ENCODE measurements at places on chromosomes 4 and X. TPM values are rescaled to one million over a fixed set of nuclear protein-coding genes. Genes with fewer than 3 reads are reported as not detected.

MAGEA3 gene
- not detected for polyA plus RNA-seq

GRCh38 chr4:86493460-86493859, 100.7 kb upstream of the PTPN13 start:
- DNase-seq, result peak; percentile 5

DNA sequence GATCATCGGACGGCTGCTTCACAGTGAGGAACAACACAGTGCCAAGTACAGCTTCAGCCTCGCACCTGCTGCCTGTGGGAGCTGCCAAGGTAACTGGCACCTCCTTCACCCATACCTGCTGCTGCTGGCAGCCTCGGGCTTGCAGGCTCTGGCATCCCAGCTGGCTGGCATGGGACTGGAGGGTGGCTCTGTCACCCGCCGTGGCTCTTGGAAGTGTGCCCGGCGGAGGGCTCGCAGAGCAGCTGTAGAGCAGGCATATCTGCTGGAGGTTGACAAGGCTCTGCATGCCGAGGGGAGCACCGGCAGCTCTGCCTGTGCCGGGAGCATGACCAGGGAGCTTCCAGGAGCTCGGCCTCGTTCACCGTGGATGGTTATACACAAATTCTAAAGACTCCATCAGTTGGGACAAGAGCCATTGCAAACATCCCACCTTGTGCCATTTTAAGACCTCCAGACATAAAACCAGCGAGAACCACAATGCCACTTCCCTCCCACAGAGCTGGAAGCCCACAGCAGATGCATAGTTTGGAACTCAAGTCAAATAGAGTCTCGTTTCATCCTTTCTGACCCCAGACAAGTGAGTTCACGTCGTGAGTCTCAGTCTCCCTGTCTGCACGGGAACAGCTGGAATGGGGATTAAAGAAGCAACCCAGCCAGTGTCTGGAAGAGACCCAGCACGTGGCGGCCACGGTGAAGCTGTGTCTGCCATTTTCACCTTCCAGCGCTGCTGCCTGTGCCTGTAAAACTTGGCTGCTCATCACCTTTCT, 84.3 kb upstream of the PSAPL1 start:
- no peak for DNase-seq

GRCh38 chrX:13598877-13599276, 29.5 kb downstream of the EGFL6 start:
- no peak for DNase-seq

- DNase-seq, result no peak
Measured at GRCh38 chrX:10387011-10387410, 230.2 kb downstream of the CLCN4 start.

TMPRSS11B gene
- not detected for polyA plus RNA-seq

GAGE13 gene
- polyA plus RNA-seq, result not detected

DNA sequence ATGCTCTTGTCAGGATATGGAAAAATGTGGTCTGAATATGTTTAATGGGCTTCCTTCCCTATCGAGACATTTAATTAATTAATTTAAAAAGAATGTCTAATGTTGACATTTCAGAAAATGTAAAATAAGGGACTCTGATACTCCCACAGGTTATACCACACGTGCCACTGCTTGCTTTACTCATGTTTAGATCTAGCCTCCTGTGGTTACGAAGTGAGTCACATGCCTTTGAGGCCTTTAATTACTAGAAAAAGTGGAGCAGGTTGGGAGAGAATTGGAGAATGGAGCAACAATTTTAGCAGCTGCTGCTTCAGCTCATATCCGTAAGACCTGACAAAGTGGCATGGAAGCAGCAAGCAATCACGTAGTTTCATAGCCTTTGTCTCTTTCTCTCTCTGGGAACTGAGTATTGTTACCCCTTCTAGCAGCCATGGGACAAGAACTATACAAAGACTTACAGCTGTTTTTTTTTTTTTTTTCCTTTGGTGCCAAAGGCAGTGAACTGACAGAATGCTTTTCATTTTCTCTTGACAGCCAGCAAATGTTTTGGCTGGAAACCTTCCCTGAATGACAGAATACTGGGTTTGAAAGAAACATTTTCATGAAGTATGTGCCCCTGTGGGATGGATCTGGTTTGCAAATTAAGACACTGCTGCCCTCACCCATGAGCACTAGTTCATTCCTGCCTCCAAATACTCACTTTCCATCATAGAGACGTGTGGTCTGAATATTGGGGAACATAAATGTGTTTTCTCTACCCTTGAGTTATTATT, 355.1 kb upstream of the PABPC5 start:
- no peak for DNase-seq

JADE3 gene
- 0.03 TPM for polyA plus RNA-seq

SPACA5 gene
- not detected for polyA plus RNA-seq

GRCh38 chr4:7076696-7077082, 8.8 kb upstream of the GRPEL1 start:
- DNase-seq, result no peak

- DNase-seq, result no peak
Measured at GRCh38 chr4:110669663-110670062, 46.8 kb upstream of the PITX2 start.

DNA sequence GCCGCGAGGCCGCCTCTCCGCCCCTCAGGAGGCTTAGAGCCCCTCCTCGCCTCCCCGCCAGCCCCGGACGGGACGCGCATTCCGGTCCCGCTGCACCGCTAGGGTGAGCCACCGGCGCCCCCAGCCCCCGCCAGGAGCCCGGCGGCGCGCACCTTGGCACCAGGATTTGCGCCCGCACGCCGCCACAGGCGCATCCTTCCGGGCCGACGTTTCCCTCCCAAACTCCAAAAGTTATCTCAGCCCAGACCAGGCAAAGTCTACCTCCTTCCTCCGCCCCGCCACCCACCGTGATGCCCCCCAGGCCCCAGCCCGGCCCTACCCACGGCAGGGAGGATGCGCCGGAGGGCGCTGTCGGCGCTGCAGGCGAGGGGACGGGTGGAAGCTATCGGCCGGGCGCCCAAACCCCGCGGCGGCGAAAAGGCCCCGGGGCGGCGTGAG, 538 bp downstream of the SCML2 start:
- DNase-seq, result no peak

DNA sequence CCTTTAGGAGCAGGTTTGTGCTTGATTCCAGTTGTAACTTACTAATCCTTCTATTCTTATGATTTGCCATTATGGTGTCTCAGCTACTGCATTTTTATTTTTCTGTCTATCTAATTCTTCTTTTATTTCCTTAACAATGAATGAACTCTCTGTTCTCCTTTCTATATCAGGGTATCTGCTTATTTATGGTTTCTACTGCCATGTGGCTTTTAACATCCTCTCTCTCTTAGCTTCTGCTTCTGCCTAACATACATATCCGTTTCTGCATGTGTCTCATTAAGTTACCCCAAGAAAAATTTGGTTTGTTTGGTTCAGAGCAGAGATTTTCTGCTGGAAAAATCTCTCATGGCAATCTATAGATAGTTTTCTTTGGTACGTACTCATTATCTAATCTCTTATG, 614.4 kb downstream of the RPA4 start:
- no peak for DNase-seq

ARHGEF6 gene
- 51.4 TPM for polyA plus RNA-seq

DNA sequence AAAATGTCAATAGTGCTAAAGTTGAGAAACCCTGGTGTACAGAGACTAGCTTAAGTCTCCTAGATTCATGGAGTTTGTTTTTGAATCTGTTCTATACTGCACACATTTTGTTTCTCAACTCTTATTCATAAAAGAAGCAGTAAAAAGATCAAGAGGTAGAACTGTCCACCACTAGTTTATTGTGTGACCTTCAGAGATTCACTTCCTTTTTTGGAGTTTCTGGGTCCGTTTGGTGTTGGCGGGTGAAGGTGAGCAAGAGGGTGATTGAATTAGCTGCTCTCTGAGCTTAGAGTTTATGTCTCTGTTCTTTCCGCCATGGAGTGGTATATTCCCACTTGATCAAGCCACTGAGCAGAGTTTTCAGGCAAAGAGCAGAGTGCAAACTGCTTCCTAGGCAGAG, 21.4 kb upstream of the PLAC1 start:
- no peak for DNase-seq

NMU gene
- polyA plus RNA-seq, result not detected

NBDY gene
- polyA plus RNA-seq, result 22.1 TPM

SLC49A3 gene
- 9.5 TPM for polyA plus RNA-seq
